GM20000 (cell line): ENCODE measurements at places on chromosomes 4 and X.

GRCh38 chr4:139622901-139623381 is 42.7 kb upstream of the MGST2 start:
- no peak for DNase-seq

- DNase-seq = no peak
Observed at GRCh38 chrX:17697191-17697590, 40.1 kb upstream of the SCML1 start.

GRCh38 chrX:33434256-33435092 is 223.1 kb upstream of the DMD start:
- DNase-seq = peak; percentile 3

GRCh38 chr4:158625544-158625943 is 46.1 kb downstream of the C4orf46 start:
- DNase-seq = no peak

DNA sequence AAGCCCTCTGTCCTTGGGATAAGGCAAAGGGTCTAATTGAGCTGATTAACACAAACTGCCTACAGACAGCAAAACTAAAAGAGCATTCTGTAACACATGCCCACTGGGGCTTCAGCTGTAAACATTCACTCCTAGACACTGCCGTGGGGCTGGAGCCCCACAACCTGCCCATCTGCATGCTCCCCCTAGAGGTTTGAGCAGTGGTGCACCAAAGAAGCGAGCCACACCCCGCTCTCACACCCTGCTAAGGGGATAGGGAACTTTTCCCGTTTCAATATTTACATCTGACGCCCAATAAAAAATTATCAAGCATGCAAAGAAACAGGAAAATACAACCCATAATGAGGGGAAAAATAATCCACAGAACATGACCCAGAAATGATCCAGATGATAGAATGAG is 46.9 kb upstream of the HSD17B10 start:
- no peak for DNase-seq

DNA sequence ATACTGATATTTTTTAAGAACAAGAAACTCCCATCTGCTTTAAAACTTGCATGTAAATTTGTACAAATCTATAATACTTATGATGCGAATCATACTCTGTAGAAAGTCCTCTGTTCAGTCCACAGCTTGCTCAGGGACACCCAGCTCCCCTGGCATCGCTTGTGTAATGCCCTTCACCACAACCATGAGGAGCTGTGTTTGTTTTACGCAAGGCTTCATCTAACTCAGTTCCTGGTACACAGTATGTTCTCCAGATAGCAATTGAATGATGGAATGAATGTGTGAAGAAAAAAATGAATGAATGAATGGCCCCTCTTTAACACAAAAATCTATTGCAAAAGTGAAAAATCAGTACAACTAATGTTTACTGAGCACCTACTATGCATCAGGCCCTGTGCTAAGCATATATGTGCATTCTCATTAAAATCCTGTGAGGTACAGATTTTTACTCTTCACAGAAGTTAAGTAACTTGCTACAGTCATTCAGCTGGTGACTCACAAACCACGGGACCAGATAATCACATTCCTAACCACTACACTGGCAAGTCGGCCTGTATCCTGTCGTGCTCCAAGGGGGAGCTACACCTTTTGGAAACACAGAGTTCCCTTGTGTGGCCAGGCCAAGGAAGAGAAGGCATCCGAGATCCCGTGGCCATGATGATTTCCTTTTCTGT is 58.7 kb upstream of the KDR start:
- DNase-seq = no peak

- DNase-seq = no peak
Observed at GRCh38 chr4:40316333-40316781, 18.8 kb upstream of the CHRNA9 start.

- DNase-seq = no peak
Observed at GRCh38 chr4:39660045-39660444, 21.4 kb upstream of the SMIM14 start.

- DNase-seq = no peak
Observed at GRCh38 chr4:108247387-108248049, 78.8 kb upstream of the LEF1 start.

GRCh38 chr4:67700116-67700737 is 728 bp downstream of the UBA6 start:
- peak; percentile 30 for DNase-seq

DNA sequence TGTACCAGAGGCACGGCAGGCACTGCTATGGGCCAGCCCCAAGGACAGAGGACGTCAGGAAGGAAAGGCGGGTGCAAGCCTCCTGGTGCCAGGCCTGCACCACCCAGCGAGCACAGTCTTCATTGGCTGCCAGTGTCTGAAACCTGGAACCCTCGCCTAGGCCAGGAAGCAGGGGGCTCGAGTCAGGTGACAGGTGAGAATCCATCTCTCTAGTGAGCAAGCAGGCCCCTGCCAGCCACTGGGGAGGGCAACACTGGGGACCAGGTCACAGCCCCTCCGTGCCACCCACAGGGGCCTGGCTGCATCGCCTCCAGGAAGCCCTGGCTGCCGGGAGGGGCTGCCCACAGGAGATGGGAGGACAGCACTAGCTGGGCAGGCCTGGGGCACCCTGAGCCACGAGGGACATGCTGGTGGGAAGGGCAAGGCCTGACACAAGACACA is 6.9 kb upstream of the HAUS3 start:
- peak; percentile 18 for DNase-seq

- DNase-seq = no peak
Observed at GRCh38 chr4:111269439-111269838, 646.6 kb upstream of the PITX2 start.

GRCh38 chr4:2615821-2616220 is 79.4 kb downstream of the FAM193A start:
- no peak for DNase-seq

- no peak for DNase-seq
Observed at GRCh38 chrX:97238632-97239031, 354.9 kb downstream of the RPA4 start.

- DNase-seq = no peak
Observed at GRCh38 chr4:146637621-146638332, 916 bp upstream of the POU4F2 start.

DNA sequence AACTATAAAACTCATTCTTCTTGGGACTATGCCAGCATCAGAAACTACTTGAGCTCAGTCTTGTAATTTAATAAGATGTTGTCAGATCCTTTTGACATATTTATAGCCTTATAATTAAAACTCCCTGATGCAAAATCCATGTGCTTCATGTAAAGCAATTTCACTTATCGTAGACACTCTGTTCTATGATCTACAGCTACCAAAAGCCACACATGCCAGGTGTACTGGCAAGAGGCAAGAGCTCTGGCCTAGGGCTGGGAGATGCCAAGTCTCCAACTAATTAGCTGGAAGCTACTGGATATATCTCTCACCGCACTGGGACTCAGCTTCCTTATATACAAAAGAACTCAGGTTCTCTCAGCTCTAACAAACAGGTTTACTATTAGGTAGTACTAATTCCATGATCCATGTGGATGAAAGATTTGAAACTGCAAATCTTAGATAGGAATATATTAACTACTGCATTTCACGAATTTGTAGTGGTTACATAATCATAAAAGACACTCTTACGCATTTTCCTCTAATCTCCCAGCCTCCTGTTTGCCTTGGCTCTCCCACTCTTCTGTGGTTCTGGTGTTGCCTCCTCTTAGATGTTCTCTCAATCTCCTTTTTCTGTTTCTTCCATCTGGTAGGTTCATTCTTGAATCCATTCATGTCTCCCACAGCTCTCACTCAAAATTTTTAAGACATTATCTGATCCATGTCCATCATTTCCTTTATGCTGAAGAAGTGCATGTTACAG is 103.0 kb downstream of the HHIP start:
- DNase-seq = no peak

- peak; percentile 28 for DNase-seq
Observed at GRCh38 chr4:173538148-173538908, 8.3 kb upstream of the HAND2 start.

DNA sequence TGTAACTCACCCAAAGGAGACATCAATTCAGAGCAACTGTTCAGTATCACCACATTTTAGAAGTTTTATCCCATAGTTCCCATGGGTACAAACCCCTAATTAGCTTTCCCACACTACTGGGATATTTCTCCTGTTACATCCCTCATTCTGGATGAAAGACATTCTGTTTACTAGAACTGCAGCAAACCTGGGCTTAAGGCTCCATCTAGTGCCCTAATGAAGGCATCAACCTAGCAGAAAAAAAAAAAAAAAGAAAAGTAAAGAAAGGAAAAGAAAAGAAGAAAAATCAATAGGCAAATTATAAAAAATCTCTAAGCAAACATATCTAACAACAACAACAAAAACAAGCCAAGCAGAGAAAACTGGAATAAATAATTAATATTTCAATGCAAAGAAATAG is 133.7 kb upstream of the CPXCR1 start:
- no peak for DNase-seq

DNA sequence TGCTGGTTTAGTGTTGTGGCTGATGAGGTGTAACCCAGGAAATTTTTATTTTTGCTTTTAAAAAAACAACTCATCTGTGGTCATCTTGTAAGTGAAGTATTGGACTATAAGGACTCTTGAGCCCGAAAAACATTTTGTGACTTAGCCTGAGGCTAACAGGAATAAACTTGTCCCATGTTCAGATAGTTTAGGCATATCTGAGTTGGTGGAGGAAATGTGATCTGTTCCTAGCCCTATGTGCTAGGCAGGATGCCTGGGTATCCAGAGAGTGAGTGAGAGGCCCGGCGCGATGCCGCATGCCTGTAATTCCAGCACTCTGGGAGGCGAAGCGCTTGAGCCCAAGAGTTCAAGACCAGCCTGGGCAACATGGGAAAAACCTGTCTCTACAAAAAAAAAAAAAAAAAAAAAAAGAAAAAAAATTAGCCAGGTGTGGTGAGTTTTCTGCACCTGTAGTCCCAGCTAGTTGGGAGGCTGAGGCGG is 3.7 kb downstream of the SMS start:
- no peak for DNase-seq

DNA sequence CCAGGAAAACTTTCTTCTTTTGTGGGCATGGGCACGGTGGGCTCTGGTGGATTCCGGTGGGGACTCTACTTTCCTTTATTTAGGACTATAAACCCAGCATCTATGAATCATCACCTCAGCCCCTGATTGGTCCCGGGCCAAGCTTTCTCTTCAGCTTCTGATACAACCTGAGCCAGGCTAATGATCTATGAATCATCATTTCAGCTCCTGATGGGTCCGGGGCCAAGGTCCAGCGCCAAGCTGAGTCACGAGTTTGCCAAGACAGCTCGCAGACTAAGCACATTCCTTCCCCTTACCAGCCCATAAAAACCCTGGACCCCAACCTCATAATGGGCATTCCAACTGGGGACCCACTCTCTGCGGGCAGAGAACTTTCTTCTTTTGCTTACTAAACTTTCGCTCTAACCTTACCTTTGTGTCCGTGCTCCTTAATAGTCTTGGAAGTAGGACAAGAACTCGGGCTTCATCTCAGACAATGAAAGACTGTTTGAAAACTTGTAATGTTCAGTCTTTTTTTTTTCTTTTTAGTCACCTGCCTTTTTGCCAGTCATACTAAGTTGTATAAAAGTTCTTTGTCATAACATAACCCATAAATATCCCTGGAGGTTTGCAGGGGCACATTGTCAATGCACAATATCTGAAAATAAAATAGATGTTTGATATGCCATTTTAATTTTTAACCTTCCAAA is 904.9 kb upstream of the EPHA5 start:
- DNase-seq = no peak

GRCh38 chr4:180641495-180641894 is 1601.7 kb upstream of the TENM3 start:
- no peak for DNase-seq

GRCh38 chrX:31266203-31267076 is 194.6 kb upstream of the FTHL17 start:
- DNase-seq = peak; percentile 81

DNA sequence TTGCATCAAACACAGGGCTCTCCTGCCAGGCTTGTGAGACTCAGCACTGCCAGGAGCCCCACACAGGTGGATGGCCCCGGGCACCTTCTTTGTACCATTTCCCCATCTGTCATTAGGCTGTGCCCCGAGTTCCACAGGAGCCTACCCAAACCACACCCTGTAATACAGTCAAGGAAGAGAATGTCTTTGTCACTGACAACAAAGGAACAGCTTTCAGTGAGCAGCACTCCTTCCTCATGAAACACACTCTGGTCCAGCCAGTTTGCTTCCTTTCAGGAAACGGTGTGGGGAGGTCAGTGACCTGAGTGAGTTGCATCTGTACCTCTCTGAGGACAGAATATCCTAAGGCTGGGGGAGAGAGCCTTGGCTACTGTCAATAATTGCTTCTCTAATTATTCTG is 53.7 kb downstream of the LNX1 start:
- no peak for DNase-seq

DNA sequence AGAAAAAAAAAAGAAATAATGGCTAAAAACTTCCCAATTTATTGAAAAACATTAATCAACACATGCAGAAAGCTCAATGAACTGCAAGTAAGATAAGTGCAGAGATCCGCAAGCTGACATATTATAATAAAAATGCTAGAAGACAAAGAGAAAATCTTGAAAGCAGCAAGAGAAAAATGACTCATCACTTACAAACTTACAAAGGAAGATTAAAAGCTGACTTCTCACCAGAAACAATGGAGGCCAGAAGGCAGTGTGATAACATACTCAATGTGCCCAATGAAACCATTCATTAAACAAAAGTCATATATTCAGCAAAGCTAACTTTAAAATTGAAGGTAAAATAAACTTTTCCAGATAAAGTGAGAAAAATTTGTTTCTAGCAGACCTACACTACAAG is 7.3 kb upstream of the BRWD3 start:
- no peak for DNase-seq

DNA sequence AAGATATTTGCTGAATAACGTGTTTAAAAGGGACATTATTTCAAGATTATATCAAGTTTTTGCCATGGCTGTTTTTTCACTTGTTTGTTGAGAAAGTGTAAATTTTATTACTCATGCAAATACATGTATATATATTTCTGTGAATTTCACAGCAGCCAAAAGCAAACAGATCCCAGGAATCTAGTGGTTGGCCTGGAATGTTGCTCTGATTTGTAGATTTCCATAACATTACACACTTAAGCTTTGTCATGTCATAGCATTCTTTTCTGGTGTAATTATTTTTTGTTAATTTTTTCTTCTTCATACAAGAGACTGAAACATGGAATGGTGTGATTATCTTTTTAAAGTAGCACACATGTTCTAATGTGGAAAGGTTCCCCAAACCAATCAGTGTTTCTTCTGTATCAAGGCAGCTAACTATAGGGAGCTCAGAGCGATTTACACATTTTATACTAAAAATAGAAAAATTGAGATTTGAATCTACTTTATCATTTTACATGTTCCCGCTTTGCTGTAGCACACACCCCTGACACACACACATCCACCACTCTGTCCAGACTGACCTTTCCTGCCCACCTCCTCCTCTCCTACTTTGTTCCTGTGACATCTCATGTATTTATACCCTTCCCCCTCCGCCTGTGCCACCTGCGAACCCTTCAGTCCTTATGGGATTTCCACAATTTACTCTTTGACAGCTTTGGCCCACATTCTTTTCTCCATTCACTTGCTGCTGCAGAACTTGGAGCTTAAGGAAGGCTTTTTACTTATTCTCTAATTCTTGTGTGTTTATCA is 20.3 kb downstream of the RUFY3 start:
- no peak for DNase-seq

GRCh38 chr4:14259936-14260335 is 632.4 kb upstream of the BOD1L1 start:
- no peak for DNase-seq

- DNase-seq = no peak
Observed at GRCh38 chr4:72016011-72016410, 15.8 kb upstream of the NPFFR2 start.
